ENCODE measurements at places on chromosomes 7 and 10.
A peak's percentile ranks its signal among the peaks of the same experiment; 100 is the strongest.

GRCh38 chr10:4941540-4942330 lies 21.5 kb upstream of the AKR1C1 start:
- DNase-seq: no peak

- DNase-seq: no peak
These were observed 6.5 kb upstream of the SSBP1 start for GRCh38 chr7:141731476-141732149.

DNA sequence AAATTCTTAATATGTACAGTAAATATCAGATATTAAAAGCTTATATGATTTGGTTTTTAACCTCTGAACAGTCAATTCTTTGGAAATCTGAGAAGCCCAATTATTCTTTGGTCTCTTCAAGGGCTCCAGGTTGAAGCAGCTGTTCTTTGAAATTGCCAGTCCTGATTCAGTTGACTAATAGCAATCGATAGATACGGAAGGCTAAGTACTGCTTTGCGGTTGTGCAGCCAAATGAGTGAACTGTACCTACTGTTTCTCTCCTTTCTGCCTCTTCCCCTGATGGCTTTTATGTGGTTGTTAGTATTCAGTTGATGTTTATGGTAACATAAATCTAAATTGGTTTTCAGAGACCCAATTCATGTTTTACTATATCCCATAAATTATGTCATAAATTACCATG lies 103.1 kb upstream of the RPA3 start:
- DNase-seq: no peak

GRCh38 chr10:8187171-8187666 lies 132.7 kb downstream of the GATA3 start:
- DNase-seq: no peak

- DNase-seq: no peak
These were observed 17.5 kb upstream of the C10orf71 start for GRCh38 chr10:49281461-49281860.

DNA sequence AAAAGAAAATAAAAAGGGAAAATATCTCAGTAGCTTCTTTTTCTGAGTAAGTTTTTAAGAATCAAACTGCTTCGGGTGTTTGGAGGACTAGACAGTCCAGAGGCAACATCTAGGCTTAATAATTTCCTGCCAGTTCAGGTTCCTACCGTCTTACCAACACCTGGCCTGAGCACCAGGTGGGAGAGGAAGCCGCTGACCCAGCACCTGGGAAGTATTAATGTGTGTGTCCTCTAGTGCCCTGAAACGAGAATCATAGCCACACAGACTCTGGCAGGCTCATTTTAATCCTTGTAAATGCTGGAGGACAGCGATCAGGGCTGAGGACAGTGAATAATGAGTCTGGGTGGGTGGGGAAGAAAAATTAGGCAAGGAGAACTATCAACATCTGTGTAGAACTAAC lies 137.4 kb downstream of the ZNF438 start:
- DNase-seq: no peak

- DNase-seq: peak; percentile 88
These were observed 75.4 kb upstream of the PDSS1 start for GRCh38 chr10:26621889-26622711.

GRCh38 chr7:28003408-28003807 lies 177.2 kb downstream of the JAZF1 start:
- DNase-seq: no peak

DNA sequence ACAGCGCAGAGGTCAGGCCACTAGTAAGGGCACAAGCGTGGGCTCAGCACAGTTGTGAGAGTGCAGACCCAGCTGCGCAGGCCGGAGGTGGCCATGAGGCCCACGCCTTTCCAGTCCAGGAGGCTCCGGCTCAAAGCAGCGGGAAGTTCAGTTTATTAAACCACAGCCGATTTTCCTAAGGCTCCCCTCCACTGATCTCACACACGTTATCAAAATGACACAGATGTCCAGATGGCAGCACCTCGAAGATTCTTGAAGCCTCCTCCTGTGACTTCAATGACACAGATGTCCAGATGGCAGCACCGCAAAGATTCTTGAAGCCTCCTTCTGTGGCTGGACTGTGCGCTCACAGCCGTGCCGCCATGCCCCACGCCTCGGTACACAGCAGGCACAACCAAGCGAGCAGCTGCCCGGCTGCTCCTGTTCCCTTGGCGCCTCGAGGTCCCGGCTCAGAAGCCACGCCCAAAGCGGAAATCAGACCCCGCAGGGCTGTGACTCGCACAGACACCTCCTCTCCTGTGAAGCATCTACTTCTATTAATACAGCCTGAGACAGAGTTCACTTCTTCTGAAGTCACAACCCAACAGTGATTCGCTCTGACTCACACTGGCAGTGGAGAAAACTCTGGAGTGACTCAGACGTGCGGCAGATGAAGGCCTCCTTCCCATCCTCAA lies 122.7 kb downstream of the MAD1L1 start:
- no peak for DNase-seq

GRCh38 chr7:19102884-19103283 lies 14.6 kb downstream of the TWIST1 start:
- DNase-seq: no peak

- DNase-seq: no peak
These were observed 62.0 kb downstream of the SLIT1 start for GRCh38 chr10:97123765-97124164.

GRCh38 chr7:146053492-146053891 lies 63.1 kb upstream of the CNTNAP2 start:
- no peak for DNase-seq

DNA sequence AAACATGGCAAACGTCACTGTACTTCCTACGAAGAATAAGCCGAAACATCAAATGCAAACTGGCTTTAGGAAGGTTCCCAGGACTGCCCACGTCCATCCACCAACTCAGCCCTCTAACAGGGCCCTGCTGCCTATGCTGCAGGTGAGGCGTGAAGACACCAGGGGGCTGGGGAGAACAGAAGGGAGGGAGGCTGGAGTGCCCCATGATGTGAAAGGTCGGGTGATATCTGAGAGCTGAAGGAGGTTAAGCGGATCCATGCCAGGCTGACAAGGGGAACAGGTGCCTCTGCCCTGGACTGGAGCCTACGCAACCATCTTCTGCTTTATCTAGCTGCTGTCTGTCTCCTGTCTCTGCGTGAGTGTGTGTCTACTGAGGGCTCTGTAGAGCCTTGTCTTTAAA lies 40.2 kb upstream of the ATP6V0A4 start:
- no peak for DNase-seq

- no peak for DNase-seq
These were observed 8.8 kb upstream of the AFAP1L2 start for GRCh38 chr10:114412907-114413797.

DNA sequence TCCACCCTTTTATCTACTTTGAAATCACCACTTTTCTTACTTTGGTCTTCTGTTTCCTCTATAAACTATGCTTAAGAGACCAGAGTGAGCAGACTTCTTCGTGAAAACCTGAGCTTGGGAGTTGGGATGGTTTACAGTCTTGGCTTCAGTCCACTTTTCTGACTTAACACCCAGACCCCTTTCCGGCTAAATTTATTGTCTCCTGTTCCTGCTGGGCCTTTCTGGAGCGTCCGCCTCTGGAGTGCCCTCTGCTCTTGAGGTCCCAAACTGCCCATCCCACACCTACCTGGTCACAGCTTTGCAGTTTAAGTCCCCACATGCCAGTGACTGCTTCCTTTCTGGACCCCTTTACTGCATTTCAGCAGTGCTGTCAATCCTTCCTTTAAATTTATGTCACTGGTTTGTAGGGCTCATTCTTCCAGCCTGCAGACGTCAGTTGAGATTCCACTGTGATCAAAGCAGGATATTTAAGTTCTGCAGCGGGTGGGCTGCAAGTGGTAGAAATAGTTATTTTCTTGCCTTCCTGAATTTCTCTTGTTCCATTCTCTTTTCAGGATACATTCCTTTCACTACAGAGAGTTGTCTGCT lies 80.3 kb downstream of the KAT6B start:
- DNase-seq: no peak

DNA sequence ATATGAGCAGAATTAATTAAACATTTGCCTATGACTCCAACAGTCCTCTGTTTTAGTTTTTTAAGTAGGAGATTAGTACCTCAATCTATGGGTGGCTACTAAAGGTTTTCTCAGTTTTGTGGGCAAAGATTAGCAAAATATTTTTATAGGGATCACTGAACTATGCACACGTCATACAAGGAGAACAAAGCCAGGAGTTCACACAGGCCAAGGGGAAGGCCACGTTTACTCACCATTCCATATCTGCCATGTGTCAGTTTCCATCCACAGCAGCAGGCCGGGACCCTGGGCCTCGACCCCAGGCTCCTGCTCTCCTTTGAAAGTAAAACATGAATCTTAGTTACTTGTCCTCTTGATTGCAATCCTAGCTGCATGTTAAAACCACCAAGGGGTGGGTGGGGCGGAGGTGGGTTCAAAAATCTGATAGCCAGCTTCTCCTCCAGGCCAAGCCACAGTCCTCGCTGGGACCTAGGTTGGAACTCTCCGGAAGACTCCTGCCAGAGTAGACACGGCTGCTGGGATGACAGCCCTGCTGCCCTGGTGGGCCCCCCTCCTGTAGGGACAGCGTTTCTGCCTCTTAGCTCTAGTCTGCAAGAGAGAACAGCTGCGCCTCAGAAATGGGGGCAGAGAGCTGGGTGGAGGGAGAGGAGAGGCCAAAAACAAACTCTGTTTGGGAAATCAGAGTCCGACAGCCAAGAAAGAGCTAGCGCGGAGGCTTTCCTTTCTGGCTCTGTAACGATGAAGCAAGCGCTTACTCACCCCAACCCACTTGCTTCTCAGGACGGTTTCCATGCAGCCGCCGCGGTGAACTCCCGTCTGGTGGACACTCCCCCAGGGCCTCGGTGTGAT lies 35.6 kb downstream of the PITRM1 start:
- DNase-seq: peak; percentile 81

DNA sequence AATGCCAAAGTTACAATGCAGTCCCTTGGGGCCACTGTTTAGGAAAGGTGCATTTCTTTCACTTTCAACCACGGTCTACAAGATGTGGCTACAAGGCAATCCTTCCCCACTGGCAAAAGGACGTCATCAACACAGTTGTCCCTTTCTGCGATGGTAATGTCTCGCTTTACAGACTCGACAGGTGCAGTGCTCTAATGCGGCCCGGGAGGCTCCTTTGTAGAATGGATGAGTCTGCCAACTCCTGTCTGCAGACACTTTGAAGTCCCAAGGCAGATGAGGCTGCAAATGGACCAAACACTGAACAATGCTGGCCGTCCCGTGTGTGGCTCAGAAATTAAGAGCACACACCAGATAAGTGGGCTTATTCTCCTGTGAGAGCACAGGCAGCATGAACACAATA lies 133.7 kb downstream of the PIP4K2A start:
- no peak for DNase-seq

All from Right ventricle myocardium inferior (tissue), 1 donor.